T-helper 2 cell (primary cell): ENCODE measurements at places on chromosomes 12 and 14.

GRCh38 chr14:44168566-44168965, 338.5 kb downstream of the FSCB start:
- no peak for DNase-seq

- no peak for DNase-seq
Observed at GRCh38 chr12:97681612-97682504, 219.3 kb downstream of the RMST start.

DNA sequence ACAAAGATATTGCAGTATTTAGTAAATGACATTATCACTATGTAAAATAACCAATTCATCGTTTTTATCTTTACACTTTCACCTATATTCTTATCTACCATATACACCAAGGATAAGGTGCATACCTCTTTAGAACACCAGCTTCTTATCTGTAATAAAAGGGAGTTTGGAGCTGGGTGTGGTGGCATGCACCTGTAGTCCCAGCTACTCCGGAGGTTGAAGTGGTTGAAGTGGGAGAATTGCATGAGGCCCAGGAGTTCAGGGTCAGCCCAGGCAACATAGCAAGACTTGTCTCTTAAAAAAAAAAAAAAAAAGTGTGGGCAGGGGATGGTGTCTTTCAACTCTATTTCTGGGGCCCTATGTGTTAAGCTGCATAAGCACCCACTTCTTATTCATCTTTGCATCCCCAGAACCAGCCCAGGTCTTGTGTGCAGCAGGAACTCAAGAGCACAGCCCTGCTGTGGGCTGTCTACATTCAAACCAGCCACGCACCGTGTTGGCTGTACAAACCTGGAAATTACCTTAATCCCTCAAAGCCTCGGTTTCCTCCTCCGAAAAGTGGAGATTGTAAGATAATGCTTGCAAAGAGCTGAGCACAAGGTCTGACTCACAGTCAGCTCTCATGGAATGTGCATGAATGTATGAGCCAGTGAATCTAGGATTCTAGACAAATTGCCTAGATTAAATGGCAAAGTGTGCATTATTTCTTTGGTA, 256.6 kb upstream of the FOXN3 start:
- no peak for DNase-seq

GRCh38 chr14:34620839-34621238, 9.1 kb downstream of the SNX6 start:
- DNase-seq: no peak

DNA sequence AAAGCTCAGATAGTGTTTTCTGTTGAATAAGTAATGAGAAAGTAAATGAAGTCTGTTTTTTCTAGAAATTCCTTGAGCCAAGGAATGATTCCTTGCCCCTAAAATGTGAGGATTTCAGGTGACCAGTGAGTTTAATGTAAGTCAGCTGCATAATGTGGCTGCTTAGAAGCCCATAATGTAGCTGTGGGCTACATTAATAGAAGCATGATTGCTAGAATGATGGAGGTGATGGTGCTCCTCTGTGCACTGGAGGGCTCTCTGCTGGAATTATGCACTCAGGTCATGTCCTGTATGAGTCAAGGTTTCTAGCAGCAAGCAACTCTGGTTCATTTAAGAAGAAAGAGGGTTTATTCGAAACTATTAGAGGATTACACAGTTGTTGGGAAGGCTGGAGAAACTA, 19.6 kb upstream of the PWP1 start:
- DNase-seq: no peak

DNA sequence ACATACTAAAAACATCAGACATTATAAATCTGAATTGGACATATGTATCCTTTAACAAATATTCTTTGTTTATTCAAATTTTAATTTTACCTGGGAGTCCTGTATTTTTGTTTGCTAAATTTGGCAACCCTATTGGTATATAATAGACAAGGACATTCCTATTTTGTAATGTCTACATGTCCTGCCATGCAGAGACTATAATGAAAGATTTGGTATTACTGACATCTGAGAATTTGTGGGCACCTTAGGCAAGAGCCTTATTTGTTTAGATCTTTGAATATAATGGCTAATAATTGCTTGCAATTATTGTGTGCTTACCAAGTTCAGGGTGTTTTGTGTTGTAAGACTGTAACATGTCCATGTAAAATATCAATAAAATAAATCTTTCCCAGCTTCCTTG, 334.4 kb downstream of the KCNH5 start:
- DNase-seq: no peak

GRCh38 chr12:18439541-18439940, 178.2 kb downstream of the PIK3C2G start:
- DNase-seq: no peak

DNA sequence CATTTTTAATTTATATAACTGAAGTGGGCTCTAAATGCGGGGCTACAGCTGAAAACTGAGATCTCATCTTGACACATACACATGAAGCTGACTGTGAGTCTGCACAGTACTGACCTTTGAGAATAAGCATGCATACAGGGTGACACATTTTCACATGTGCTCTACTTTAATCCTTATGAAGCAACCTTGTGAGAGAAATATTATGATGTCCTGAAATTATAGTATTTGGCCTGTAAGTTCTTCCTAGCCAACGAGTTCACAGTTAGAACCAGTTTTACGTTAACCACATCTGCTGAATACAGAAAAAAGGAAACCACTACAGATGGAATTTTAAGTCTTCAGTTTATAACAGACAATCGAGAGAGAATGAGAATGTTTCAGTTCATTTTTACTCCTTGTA, 70.3 kb downstream of the SPPL3 start:
- DNase-seq: no peak

GRCh38 chr12:2114071-2114470, 61.3 kb downstream of the CACNA1C start:
- no peak for DNase-seq

GRCh38 chr14:76261371-76261811, 109.7 kb downstream of the GPATCH2L start:
- DNase-seq: no peak

GRCh38 chr12:11824736-11825135, 175.3 kb downstream of the ETV6 start:
- no peak for DNase-seq

DNA sequence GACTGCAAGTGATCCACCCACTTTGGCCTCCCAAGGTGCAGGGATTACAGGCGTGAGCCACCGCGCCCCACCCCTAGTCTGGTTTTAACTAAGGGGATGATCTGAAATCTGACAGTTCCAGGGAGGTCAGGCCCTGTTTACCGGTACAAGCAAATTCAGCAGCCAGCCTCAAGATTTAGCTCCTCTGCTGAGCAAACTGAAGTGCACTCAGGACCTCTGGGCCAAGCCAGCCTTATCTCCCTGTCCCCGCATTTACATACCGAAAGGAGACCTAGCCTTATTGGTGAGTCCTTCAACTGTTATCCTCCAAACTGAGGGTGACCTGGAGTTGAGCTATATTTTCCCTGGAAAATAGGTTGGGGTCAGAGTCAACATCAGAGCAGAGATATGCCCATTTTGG, 835 bp upstream of the ABHD4 start:
- DNase-seq: no peak

- no peak for DNase-seq
Observed at GRCh38 chr12:14327711-14328110, 37.8 kb upstream of the ATF7IP start.

- no peak for DNase-seq
Observed at GRCh38 chr14:21264025-21264801, 5.0 kb downstream of the HNRNPC start.
